AG10803 (cell line): ENCODE measurements at places on chromosomes 4 and X.
A peak's percentile ranks its signal among the peaks of the same experiment; 100 is the strongest.

GRCh38 chr4:159697322-159698283 lies 594.7 kb downstream of the RAPGEF2 start:
- DNase-seq, result no peak

DNA sequence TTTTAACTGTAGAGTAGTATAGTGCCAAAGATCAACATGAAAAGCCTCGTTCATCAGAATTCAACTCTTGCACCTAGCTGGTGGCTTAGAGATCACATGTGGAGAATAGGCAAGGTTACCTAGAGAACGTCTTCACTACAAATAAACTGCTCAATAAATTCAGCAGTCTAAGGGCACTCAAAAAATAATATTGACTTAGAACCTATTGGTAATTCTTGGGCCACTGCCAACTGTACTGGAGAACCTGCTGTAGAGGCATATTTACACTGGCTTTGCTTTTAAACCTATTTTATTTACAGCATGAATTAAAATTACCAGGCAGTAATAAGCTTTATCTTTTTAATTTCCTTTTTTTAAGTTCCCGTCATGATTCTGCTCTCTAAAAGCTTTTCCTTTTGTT lies 343.7 kb downstream of the PDHA2 start:
- no peak for DNase-seq

- DNase-seq, result no peak
These were observed 1925.5 kb downstream of the ARAP2 start for GRCh38 chr4:34318773-34319172.

DNA sequence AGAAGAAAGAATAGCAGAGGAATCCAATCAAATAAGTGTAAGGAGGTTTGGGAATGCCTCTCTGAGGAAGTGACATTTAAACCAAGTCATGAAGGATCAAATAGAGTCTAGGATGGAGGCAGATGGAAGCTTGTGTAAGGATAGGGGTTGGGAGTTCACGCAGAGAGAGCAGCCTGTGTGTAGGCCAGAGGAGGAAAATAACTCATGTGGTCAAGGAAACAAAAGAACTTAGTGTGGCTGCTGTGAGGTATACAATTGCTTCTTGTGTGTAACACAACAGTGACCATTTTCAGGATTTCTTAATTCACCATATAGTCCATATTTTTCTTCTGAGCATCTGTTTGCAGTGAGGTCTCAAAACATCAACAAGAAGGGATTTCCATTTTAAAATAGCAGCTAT lies 77.6 kb upstream of the PACRGL start:
- no peak for DNase-seq

DNA sequence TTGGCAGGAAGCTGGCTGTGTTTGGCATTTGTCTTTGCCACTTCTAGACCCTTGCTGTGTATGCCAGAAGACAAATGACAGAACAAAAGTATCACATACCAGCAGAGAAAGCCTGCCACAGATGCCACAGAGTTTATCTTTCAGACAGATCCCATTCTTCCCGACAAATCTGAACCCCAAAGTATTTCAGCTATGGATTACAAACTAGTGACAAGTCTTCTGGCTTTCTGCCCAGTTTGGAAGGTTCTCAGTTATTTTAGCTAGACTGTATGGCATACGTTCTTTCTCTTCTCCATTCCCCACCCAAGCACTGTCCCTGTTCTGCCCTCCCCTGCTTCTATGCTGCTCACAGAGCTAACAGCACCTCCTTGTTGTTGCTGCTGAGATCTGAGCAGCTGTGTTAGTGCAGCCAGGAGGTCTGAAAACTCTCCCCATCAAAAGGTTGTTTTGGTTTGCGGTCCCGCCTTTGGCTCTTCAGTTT lies 236.7 kb downstream of the FRAS1 start:
- peak; percentile 97 for DNase-seq

DNA sequence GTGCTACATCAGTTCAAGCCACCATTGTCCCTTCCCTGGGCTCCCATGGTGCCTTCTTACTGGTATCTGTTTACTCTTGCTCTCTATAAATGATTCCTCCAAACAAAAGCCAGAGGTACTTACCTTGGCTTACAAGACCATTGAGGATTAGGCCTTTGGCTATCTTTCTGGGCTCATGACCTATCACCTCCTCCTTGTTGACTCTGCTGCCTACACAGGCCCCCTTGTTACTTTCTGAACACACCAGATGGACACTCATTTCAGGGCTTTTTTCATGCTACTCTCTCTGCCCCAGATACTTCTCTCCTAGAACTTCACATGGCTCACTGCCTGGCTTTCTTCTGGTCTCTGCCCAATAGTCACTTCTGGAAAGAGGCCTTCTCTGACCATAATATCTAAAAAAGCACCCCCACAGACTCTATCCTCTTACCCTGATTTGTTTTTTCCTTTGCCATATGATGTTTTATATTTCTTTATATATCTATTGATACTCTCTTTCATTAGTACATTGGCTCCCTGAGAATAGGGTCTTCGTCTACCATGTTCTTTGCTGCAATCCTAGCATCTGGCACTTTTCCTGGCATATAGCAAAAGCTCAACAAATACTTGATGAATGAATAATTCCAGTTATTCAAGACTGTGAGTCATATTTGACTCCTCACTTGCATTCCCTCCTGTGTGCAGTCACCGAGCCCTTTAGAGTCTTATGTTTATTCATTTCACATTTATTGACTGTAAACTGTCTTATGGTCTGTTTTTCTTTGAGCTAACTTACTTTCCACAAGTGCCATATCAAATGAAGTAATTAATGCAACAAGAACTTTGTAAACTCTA lies 27.1 kb upstream of the TAPT1 start:
- peak; percentile 87 for DNase-seq

DNA sequence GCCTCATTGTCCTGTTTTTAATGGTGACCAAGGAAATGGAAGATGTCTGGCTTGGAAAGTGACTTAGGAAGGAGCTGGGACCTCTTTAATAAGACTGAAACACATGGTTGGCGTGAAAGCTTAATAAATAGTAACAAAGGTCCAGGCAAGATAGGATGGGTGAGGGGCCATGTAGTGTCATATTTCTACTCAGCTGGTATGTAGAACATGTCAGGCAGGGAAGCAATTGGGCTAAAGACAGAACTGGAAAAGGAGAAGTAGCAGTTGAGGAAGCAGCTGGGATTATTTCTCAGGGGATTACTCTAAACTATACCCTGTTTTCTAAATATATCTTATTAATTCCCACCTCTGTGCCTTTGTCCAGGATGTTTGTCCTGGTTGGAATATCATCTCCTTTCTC lies 18.6 kb downstream of the ITGB1BP2 start:
- DNase-seq, result no peak

DNA sequence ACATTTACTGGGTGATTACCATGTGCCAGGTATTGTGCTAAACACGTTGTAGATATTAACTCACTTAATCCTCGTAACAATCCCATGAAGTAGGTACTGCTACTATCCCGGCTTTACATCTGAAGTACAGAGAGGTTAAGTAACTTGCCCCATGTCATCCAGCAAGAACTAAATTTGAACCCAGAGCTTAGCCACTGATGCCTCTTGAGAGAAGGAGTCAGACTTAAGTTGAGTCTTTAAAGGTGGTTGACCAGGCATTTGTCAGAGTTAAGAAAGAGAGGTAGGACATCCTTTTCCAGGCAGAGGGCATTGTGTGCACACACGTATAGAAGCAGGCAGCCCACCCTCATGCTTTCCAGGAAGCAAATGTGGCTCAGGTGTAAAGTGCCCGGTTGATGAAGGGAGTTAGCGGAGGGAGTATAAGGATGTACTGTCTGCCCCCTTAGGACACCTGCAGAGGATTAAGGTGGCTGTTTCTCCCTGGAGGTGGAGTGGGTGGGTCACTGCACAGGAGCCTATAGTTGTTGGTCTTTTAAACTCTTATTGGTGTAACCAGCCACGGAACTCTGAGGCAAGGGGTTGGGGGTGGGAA lies 335 bp upstream of the CD38 start:
- no peak for DNase-seq

GRCh38 chr4:87559090-87559837 lies 30.1 kb upstream of the SPARCL1 start:
- DNase-seq, result no peak

DNA sequence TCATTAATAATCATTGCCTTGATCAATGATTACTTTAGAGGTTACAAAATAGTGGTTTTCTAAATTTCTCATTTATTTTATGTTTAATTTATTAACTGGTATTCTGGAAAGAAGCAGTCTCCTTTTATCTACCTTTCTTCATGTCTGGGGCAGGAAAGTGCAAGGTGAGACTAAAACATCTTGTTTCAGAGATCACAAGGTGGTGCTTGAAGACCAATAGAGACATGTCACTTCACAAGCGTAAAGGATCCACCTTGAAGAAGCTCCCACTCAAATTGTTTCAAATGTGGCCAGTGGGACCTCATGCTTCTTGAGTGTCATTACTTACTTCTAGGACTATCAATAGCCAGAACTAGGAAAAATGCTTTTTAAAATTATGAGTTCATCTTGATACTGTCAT lies 1568.7 kb downstream of the RPA4 start:
- DNase-seq, result no peak

- no peak for DNase-seq
These were observed 355.7 kb downstream of the HS3ST1 start for GRCh38 chr4:11072999-11073398.

- DNase-seq, result peak; percentile 52
These were observed 39.4 kb downstream of the RAPGEF2 start for GRCh38 chr4:159142241-159142640.

- DNase-seq, result no peak
These were observed 140.2 kb upstream of the KLF3 start for GRCh38 chr4:38523524-38524448.

- no peak for DNase-seq
These were observed 18.7 kb downstream of the RASGEF1B start for GRCh38 chr4:81453024-81453423.

GRCh38 chrX:151977009-151977408 lies 2.5 kb upstream of the GABRE start:
- DNase-seq, result no peak

DNA sequence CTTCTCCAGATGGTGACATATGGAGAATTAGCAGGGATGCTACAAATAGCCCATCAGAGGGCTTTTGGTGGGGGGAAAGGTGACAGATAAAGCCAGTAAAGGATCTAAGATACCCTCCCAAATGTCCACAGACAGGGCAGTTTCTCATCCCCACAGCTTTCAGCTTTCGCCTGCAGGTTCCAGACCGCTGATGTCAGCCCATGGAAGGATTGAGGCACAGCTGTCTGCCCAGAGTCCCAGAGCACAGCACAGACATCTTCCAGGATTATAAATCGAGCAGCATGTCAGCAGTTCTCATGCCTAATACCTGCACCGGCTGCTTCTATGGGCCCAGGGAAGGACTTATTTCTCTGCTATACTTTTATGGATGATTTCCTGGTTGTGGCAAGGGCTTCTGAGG lies 96.7 kb upstream of the MXRA5 start:
- no peak for DNase-seq

DNA sequence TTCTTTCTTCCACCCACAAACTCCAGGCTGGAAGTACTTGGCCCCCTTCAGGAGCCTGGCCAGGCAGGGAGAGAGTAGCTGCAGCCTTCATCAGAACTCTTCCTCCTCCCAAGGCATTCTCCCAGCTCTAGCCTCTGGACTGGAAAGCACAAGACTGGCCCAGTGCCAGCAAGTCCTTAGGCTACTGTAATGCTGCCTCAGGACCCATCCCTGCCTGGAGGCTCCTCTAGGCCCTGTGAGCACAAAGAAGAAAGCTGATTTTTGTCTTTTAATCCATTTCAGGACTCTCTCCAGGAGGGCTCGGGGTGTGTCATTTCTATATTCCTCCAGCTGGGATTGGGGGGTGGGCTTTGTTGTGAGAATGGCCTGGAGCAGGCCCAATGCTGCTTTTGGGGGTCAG lies 10.8 kb downstream of the AWAT2 start:
- DNase-seq, result no peak

- DNase-seq, result no peak
These were observed 7.3 kb upstream of the DTHD1 start for GRCh38 chr4:36274158-36274557.

DNA sequence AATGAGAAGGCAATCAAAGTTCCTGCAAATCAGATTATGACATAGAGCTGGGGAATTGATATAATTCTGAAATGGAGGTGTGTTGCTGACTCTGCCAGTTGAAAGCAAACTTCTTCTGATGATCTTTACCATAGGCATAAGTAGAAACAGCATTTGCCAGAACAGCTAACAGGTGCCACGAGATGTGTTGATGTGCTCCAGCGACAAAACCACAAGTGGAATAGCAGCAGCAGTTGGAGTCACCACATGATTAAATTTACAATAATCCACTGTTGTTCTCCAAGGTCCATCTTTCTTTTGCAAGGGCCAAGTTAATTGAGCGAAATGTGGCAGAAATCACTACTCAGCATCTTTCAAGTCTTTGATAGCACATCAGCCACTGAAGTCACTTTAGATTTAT lies 3.7 kb upstream of the OSTC start:
- no peak for DNase-seq

GRCh38 chr4:152684587-152684986 lies 4.8 kb upstream of the TMEM154 start:
- no peak for DNase-seq

GRCh38 chr4:118889312-118889691 lies 648 bp downstream of the SYNPO2 start:
- no peak for DNase-seq

GRCh38 chrX:48917139-48918001 lies 1.5 kb downstream of the PIM2 start:
- peak; percentile 82 for DNase-seq

GRCh38 chr4:88442689-88443191 lies 14.2 kb upstream of the HERC5 start:
- no peak for DNase-seq

GRCh38 chrX:126820700-126821420 lies 1.3 kb downstream of the PRR32 start:
- DNase-seq, result no peak

DNA sequence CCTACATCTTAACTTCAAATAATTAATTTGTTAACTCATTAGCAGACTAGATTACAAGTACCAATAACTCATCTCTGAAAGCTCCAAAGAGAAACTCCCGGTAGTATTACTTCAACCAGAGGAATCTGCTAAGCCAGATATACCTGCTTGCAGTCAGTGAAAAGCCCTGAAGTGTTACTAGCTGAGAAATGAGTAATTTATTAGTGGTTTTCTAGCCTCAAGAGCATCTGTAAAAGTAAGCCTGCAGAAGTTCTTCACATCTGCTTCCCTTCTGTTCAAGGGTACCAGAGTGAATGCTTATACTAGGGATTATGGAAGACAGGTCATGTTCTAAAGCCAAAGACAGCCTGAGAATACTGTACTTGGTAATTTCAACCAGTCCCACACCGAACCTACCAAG lies 34.7 kb downstream of the IRS4 start:
- DNase-seq, result no peak

- no peak for DNase-seq
These were observed 1.8 kb downstream of the PNCK start for GRCh38 chrX:153671589-153672530.

- DNase-seq, result no peak
These were observed 1290.8 kb upstream of the PABPC4L start for GRCh38 chr4:135492439-135492838.

- DNase-seq, result no peak
These were observed 5.8 kb upstream of the SEPTIN11 start for GRCh38 chr4:76943790-76944189.

DNA sequence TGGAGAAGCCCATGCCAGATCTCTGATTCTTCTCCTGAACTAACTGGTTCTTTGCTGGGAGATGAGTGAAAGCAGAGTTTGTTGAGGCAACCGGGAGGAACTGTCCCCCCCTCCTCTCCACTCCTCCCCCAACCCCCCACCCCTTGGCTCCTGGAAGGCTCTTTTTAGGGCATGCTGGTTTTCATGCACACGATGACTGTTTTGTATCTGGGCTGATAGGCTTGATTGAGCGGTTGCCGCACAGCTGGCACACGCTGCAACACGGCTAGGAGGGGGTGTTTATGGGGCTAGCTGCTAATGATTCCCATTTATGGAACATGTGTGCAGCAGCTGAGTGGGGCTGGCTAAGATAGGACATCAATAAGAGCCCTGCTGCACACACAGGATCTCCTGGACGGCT lies 137.2 kb downstream of the SMIM20 start:
- peak; percentile 72 for DNase-seq
